CD4-positive, alpha-beta T cell treated with Interleukin-10 for 1 hour (primary cell): ENCODE measurements at places on chromosomes 2 and 18.

- DNase-seq = no peak
Measured at GRCh38 chr18:48921305-48922225, 29.2 kb downstream of the SMAD7 start.

DNA sequence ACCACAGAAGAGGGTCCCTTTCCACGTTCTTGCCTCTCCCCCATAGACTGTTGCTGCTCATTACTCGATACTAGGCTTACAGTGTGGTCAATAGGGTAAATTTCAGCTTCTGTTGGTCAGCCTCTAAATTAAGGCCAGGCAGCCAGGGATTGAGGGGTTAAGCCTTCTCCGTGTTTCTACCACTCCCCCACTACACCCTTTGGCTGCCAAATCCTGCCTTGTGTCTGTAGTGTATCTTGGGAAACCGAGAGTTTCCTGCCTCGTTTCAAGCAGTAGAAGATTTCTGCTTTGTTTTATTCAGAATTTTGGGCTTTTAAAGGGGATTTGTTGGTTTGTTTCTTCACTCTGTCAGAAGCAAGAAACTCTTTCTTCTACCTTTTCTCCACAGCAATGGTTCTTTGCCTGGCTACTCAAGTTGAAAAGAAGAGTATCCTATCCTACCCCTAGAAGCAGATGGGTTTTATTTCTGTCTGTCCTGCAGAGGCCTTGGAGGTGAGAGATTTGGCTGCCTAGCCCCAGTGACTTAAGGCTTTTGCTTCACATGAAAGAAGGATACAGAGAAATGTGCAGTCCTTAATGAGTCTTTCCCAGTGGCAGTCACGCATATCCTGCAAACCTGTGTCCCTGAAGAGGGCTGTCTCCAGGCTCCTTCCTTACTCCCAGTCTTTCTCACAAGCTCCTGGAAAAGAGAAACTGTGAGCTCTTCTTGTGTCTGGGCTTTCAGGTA lies 261.5 kb upstream of the TANK start:
- no peak for DNase-seq

GRCh38 chr18:5961828-5962150 lies 66.5 kb upstream of the TMEM200C start:
- DNase-seq = no peak

GRCh38 chr2:23146011-23146410 lies 239.0 kb upstream of the KLHL29 start:
- no peak for DNase-seq

GRCh38 chr2:35220461-35220860 lies 1135.1 kb upstream of the CRIM1 start:
- no peak for DNase-seq

DNA sequence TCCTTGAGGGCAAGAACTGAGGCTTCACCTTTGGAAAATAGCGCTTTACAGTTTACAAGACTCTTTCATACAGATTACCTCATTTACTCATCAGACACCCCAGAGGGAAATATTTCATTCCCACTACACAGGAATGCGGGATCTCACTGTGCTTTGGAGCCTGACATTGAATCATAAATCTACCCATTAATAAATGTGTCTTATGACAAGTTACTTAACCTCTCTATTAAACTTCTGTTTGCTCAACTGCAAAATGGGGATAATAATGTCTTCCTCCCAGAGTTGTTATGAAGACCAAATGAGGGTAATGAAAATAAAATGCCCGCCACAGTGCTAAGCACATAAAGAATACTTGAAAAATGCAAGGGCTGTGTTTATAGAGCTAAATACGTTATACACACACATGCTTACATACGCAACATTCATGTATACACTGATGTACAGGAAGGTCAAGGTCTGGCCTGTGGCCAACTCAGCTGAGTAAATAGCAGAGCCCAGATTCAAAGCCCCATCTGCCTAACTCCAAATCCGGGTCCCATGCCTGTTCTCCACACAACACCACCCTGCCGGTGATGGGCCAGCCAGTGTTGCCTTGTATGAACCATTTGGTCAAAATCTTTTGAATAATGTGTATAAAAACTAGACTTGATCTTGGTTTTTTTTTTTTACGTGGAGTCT lies 77.8 kb upstream of the STPG4 start:
- no peak for DNase-seq

DNA sequence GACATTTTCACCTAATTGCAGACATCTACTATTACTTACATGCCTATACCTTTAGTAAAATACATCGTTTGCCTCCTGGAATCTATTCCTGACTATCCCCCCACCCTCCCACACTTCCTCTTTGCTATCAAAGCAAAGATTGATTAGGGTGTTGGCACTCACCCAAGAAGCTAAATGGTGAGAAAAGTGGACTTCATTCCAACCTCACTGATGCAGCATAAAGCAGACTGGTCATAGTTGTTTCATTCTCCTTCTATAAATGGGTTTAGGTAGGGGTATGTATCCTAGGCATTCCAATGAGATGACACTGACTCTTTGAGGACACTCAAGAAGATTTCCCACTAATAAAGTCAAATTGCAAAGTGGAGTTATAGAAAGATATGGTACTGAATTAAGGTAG lies 97.4 kb downstream of the LRP1B start:
- no peak for DNase-seq

GRCh38 chr2:173472112-173472511 lies 117.4 kb downstream of the CDCA7 start:
- DNase-seq = no peak

GRCh38 chr2:43675646-43676321 lies 445 bp downstream of the C1GALT1C1L start:
- no peak for DNase-seq

DNA sequence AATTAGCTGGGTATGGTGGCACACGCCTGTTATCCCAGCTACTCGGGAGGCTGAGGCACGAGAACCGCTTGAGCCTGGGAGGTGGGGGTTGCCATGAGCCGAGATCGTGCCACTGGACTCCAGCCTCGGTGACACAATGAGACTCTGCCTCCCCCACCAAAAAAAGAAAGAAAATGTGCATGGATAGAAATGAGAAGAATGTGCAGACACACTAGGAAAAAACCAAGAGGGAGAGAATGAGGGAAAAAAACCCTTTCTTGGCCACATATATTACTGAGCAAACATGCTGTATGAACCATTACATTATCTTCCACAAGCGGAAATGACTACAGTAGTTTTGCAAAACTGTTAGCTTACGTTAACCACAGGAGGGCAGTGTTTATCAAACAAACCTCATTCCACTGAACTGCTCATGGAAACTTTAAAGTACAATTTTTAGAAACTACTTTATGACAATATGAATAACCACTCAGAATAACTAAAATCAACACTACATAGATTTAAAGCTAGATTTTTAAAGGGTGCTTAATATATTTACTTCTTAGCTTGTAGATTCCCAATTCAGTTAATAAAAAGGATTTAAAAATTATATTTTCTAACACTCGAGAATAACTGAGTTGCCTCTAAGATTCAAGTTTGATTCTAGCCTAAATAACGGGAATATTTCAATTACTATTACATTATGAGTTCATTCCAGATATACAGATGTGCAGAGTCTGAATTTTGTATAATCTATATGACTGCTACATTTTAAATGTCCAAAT lies 26.4 kb downstream of the ASXL2 start:
- peak; percentile 83 for DNase-seq

- no peak for DNase-seq
Measured at GRCh38 chr2:226125176-226125883, 674.3 kb downstream of the IRS1 start.

- DNase-seq = no peak
Measured at GRCh38 chr2:196963043-196963442, 36.5 kb upstream of the PGAP1 start.

DNA sequence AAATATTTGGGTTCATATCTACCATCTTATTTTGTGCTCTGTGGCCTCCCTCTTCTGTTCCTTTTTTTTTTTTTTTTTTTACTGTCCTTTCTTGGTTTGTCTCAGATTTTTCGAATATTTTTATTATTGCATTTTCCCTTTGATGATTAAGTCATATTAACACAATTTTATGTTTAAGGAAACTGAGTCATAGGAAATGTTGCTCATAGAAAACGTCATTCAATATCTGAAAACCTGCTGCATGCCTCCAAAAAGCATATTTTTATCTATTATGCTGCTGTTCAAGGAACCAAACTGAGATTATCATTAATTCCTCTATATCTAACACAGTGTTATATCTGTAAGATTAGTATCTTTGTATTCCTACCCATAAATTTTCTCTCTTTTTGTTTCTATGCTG lies 614.3 kb upstream of the SLC8A1 start:
- no peak for DNase-seq

DNA sequence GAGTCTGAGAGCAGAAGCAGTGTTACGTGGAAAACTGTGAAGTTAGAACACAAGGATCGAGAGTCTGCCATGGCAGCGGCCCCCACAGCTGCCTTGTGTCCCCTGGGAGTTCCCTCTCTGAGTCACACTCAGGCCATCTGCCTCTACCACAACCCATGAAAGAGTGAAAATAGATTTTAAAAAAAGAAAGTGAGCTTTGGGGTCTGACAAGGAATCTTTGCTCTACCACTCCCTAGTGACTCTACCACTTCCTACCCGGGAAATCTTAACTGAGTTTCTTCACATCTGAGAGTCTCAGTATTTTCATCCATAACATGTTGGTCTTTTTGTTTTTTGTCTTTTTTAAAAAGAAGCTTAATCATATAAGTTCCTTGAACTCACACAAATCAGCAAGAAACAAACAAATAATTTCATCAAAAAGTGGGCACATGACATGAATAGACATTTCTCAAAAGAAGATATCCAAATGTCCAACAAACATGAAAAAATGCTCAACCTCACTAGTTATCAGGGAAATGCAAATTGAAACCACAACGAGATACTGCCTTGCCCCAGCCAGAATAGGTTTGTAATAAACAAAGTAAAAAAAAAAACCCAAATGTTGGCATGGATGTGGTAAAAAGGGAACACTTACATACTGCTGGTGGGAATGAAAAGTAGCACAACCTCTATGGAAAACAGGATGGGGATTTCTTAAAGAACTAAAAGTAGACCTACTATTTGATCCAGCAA lies 2.4 kb upstream of the MSGN1 start:
- no peak for DNase-seq

DNA sequence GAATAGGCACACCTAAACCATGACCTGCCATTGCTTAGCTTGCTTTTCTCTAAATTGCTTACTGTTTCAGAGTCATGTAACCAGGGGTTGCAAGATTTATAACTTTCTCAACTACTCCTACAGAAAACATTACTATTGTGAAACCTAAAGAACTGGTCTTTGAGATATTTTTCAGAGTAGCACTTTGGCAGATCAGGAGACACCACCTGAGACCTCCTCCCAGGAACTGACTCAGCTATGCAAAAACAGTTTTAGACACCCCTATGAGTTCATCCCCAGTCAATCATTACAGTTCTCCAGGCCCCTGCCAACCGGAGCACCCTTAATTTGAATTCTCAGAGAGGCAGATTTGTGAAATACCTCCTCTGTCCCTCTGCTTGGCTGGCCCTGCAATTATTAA lies 80.3 kb downstream of the MBOAT2 start:
- no peak for DNase-seq

GRCh38 chr2:43241558-43241957 lies 15.2 kb upstream of the ZFP36L2 start:
- no peak for DNase-seq

DNA sequence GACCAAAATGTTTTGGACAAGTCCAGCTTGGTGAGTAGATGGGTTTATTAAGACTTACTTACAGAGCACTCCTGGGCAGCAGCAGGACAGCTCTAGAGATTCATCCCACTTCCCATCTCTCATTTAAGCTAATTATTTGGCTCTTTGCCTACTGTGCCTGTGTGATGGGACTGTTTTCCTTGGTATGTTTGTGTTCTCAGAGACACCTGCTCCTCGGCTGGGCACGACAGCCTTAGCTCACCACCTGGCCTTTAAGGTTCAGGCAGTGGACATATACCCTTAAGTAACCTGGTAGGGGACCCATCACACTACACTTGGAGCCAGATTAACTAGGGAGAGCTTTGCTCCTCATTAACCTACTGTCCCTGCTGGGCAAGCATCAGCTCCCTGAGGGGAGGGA lies 41.7 kb upstream of the EFEMP1 start:
- no peak for DNase-seq

GRCh38 chr2:187782301-187782700 lies 228.1 kb upstream of the TFPI start:
- DNase-seq = no peak

- no peak for DNase-seq
Measured at GRCh38 chr2:124250433-124250832, 225.3 kb downstream of the CNTNAP5 start.

DNA sequence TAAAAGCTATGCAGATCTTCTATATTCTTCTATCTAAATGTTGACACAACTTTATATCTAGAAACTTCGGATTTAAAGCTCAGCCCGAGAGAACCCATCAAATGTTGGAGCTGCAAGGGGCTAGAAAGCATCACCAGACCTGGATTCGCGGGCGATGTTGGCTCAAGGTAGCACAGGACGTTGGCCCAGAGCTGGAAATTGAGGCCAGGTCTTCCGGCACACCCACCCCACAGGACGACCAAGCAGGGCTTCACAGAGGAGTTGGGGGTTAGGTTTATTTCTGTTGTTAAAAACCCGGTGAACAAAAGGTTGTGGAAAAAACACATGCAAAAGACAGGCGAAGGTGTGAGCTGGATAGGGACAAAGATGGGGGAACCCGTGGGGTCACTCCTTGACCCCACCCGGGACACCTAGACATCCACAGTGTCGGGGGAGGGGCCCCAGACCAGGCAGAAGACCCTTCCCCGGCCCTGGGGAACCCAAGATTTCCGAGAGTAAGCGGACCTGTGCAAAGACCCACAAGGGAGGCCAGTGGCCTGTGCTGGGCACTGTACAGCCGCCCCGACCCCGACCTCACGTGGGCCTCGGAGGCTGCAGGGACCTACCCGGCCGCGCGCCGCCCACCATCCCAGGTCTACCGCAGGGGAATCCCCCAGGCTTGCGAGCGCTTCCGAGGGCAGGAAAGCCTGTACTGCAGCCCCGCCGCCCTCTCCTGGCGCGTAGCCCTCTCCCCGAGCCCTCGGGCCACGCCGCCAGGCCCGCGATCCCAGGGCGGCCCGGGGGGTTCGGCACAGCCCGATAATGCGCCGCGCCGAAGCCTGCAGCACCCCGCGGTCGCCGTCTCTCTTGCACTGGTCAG lies 1.8 kb upstream of the AGBL5 start:
- DNase-seq = peak; percentile 70

DNA sequence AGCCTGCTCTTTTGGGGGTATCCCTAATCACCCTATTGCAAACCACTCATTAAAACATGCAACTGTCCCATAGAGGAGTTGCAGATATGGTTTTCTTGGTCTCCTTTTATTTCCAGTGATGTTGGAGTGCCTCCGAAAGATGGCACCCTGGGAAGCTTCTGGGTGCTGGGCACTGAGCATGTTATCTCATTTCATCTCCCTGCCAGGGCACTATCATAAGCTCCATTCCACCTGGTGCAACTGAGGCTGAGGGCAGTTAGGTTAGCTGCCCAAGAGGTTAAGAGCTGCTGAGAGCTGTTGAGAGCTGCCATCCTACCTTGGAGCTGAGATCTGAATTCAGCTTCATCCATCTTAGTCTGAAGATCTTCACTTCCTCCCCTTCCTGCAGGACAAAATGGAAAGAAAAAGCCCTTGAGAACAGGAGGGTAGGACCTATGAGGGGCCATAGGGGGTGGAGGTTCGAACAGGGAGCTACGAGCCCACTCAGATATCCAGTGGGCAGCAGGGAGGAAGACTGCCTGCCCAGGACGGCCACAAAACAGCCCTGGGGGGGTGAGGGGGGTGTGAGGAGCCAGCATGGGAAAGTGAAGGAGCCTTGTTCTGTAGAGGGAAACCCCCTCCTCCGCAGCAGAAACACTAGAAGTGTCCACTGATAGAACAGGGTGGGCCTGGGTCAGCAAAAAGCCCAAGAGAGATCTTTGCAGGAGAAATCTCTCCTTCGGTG lies 202.5 kb downstream of the ZFP36L2 start:
- DNase-seq = no peak
